ENCODE measurements at places on chromosomes 3 and 15.

- no peaks in the 10 kb centered on the region for H3K36me3 ChIP-seq
- no peak overlapping the region for H3K27ac ChIP-seq
- H3K27me3 ChIP-seq = no peaks in the 10 kb centered on the region
These were observed 24.8 kb downstream of the AADAC start for GRCh38 chr3:151838574-151839312.

DNA sequence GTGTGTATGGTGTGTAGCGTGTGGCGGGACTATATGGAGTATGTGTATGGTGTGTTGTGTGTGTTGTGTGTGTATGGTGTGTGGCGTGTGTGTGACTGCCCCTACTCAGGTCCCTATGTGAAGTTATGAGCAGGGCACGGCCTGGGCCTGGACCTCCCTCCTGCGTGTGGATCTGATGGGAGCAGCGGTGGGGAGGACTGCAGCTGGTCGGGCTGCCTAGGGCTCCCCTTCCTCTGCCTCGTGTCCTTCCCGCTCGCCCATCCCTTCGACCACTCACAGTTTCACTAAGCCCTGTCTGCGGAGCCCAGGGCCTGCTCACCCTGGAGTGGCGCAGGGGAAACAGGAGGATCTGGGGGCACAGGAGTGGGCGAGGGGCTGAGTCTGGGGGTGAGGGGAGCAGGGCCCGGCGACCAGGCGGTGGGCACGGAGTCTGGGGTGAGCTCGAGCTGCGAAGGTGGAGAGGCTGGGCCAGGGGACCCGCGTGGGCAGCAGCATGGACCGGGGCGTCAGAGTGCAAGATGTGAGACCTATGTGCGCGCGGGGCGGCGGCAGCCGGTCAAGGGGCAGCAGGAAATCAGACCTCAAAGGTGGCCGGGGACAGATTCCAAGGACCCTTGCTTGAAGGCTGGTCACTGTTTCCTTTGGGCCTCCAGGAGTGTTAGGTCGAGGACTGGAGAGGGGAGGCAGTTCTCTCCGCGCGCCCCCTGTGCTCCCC lies 26.6 kb downstream of the GABRA5 start:
- no peak overlapping the region for H3K4me3 ChIP-seq
- no peak overlapping the region for H3K27ac ChIP-seq
- DNase-seq = no peak
- H3K36me3 ChIP-seq = peaks cover 7% of the 10 kb centered on the region
- H3K4me1 ChIP-seq = no peaks in the 10 kb centered on the region

DNA sequence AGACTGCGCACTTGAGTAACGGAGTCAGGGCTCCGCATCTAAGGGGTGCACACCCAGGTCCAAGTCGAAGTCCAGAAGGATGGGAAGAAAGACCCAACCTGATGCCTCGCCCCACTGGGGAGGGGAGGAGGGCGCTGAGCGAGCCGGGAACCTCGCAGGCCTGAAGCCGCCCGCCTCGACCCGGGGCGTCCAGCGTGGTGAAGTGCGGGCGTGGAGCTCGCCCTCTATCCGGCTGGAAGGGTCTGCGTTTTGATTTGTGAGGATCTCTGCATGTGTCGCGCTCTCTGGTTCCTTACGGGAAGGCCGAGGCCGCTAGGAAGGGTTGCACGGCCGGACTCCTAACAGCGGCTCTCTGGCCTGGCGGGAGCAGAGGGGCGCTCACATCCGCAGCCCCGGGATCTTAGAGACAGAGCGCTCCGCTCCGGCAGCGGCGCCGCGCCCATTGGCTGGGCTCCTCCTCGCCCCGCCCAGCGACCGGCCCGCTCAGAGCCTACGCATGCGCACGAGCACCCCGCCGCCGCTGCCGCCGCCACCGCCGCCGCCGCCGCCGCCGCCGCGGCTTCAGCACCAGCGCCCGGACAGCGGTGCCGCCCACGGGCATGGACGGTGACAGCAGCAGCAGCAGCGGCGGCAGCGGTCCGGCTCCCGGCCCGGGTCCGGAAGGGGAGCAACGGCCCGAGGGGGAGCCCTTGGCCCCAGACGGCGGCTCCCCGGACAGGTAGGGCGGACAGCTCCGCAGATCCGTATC lies at the start of gene DISP2:
Gene DISP2, plus strand, starts transcription at position 497 of the 748 bp plus-strand sequence. Its CDS starts 103 bp downstream, at position 600.
- no peaks in the 10 kb centered on the region for H3K36me3 ChIP-seq
- H3K4me1 ChIP-seq = peaks cover 13% of the 10 kb centered on the region
- H3K27ac ChIP-seq = peak within 1 kb of the TSS; percentile 47
- peak; percentile 94 for DNase-seq

- H3K36me3 ChIP-seq = no peaks in the 10 kb centered on the region
- peaks cover 64% of the 10 kb centered on the region for H3K27me3 ChIP-seq
- peaks cover 15% of the 10 kb centered on the region for H3K4me1 ChIP-seq
- H3K4me3 ChIP-seq = no peak overlapping the region
- DNase-seq = no peak
These were observed 2.8 kb upstream of the MB21D2 start for GRCh38 chr3:192920411-192920810.

DNA sequence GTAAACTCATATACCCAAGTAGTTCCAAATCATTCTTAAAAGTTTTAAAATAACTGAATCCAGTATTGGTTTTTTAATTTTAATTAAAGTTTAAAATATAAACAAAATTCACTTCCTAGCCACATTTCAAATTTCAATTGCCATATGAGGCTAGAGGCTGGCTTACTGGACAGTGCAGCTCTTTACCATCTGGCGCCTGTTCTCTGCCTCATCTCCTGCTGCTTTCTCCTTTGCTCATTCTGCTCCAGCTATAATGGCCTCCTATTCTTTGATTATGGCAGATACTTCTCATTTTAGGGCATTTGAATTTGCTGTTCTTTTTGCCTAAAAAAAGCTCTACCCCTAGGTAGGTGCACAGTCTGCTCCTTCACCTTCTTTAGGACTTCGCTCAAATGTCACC lies 19.1 kb downstream of the ARMC8 start:
- H3K4me3 ChIP-seq = no peak overlapping the region
- H3K4me1 ChIP-seq = peaks cover 49% of the 10 kb centered on the region
- H3K27ac ChIP-seq = no peak overlapping the region
- peaks cover 3% of the 10 kb centered on the region for H3K36me3 ChIP-seq
- DNase-seq = no peak

DNA sequence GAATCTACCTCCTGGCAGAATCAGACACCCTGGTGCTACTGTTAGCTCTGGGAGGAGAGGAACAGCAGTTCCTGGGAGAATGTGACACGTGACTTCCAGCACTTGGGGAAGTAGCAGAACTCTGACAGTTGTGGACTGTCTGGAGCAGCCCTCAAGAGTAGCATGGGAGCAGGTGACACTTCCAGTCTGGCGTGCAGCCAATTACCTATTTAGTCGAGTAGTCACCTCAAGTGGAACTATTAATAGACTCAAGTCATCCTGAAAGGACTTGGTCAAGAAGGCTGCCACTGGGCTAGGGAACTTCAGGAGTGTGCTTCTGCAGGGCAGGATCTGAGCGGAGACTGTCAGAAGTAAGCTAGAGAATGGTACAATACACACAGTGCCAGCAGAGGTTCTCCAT lies 62.3 kb downstream of the MTHFS start:
- no peak overlapping the region for H3K27ac ChIP-seq
- no peak overlapping the region for H3K4me3 ChIP-seq
- peaks cover 6% of the 10 kb centered on the region for H3K4me1 ChIP-seq
- H3K27me3 ChIP-seq = no peaks in the 10 kb centered on the region

- H3K4me3 ChIP-seq = no peak overlapping the region
- no peak for DNase-seq
- H3K27me3 ChIP-seq = no peaks in the 10 kb centered on the region
- no peak overlapping the region for H3K27ac ChIP-seq
- H3K4me1 ChIP-seq = no peaks in the 10 kb centered on the region
These were observed 41.6 kb upstream of the DUT start for GRCh38 chr15:48289628-48290027.

DNA sequence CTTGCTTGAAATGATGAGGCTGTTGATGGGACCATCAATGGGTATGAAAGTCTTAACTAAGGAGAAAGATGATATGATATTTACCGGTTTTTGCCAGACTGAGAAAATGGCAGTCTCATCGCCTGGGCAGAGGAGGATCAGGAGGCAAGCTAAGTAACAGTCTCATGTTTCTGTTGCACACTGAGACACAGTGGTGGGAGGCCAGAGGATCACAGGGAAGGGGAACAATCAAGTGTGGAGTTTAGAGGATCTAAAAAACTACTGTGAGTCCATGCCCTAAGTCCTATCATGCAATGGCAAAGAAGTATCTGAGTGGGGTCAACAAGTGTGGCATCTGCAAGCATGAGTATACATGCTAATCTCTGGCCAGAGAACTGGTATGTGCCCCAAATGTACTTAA lies 62.2 kb downstream of the SUMF1 start:
- peaks cover 25% of the 10 kb centered on the region for H3K36me3 ChIP-seq
- no peak overlapping the region for H3K4me3 ChIP-seq
- H3K4me1 ChIP-seq = no peaks in the 10 kb centered on the region
- no peak overlapping the region for H3K27ac ChIP-seq
- no peaks in the 10 kb centered on the region for H3K27me3 ChIP-seq

- H3K4me3 ChIP-seq = no peak overlapping the region
- DNase-seq = peak; percentile 36
- peaks cover 4% of the 10 kb centered on the region for H3K27me3 ChIP-seq
- no peaks in the 10 kb centered on the region for H3K36me3 ChIP-seq
These were observed 163.4 kb downstream of the KLF13 start for GRCh38 chr15:31489801-31490646.

- peaks cover 12% of the 10 kb centered on the region for H3K4me1 ChIP-seq
- H3K4me3 ChIP-seq = no peak overlapping the region
- H3K27ac ChIP-seq = no peak overlapping the region
- no peak for DNase-seq
- no peaks in the 10 kb centered on the region for H3K36me3 ChIP-seq
These were observed 140.1 kb downstream of the CHSY1 start for GRCh38 chr15:101111570-101112262.

DNA sequence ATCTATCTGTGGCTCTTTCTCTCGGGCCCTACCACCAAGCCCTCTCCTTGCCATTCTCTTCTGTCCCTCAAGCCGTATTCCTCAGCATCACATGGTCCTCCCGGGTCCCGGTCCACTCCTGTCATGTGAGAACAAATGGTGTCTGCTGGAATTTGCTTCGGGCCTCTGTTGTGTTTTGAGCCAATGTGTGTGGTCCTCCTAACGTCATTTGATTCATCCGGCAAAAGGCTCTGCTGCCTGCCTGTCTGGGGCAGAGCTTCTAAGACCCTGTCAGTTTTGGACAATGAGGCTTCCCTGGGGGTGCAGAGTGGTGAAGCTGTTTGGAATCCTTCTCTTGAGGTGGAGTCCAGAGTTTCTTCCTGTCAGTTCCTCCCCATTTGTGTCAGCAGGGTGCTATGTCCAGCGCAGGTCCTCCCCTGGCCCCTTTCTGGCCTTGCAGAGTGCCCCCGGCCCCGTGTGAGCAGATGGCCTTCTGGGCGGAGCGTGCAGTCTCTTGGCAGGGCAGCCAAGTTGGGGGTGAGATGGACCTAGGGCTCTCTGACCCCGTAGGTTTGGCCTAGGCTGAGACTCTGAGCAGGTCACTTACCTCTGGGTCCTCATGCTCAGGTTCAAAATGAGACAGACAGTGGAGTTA lies 93.6 kb downstream of the APBA2 start:
- no peak overlapping the region for H3K4me3 ChIP-seq
- H3K4me1 ChIP-seq = no peaks in the 10 kb centered on the region
- H3K36me3 ChIP-seq = no peaks in the 10 kb centered on the region

DNA sequence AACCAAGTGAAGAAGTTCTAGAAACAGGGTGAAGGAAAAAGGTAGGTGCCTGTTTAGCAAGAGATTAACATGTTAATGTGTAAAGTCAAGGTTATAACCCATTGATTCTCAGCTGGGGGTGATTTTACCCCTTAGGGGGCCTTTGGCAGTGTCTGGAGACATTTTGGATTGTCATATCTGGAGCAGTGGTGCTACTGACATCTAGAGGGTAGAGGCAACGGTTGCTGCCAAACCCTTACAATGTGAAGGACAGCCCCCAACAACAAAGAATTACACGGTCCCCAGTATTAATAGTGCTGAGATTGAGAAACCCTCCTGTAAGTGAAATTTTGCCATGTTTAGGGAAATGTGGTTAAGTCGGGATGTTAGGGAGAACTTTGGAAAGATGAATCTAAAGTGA lies 74.7 kb downstream of the CRYBG3 start:
- H3K4me1 ChIP-seq = peaks cover 8% of the 10 kb centered on the region
- H3K4me3 ChIP-seq = no peak overlapping the region
- H3K27ac ChIP-seq = no peak overlapping the region

GRCh38 chr15:64542091-64542490 lies 81.7 kb downstream of the ZNF609 start:
- H3K4me3 ChIP-seq = no peak overlapping the region
- no peaks in the 10 kb centered on the region for H3K36me3 ChIP-seq
- no peak overlapping the region for H3K27ac ChIP-seq

GRCh38 chr3:85162905-85163304 lies 204.1 kb downstream of the CADM2 start:
- DNase-seq = no peak
- no peak overlapping the region for H3K27ac ChIP-seq
- no peaks in the 10 kb centered on the region for H3K27me3 ChIP-seq
- H3K4me1 ChIP-seq = no peaks in the 10 kb centered on the region

GRCh38 chr3:38746641-38747040 lies 69.4 kb downstream of the SCN10A start:
- H3K27me3 ChIP-seq = no peaks in the 10 kb centered on the region
- DNase-seq = no peak
- H3K36me3 ChIP-seq = no peaks in the 10 kb centered on the region
- no peak overlapping the region for H3K27ac ChIP-seq
- H3K4me3 ChIP-seq = no peak overlapping the region
- no peaks in the 10 kb centered on the region for H3K4me1 ChIP-seq

- no peaks in the 10 kb centered on the region for H3K4me1 ChIP-seq
- H3K27me3 ChIP-seq = peaks cover 4% of the 10 kb centered on the region
- no peak overlapping the region for H3K27ac ChIP-seq
- H3K36me3 ChIP-seq = no peaks in the 10 kb centered on the region
- DNase-seq = no peak
These were observed 7.7 kb upstream of the KCTD6 start for GRCh38 chr3:58484045-58484721.

- DNase-seq = no peak
- H3K36me3 ChIP-seq = no peaks in the 10 kb centered on the region
- no peaks in the 10 kb centered on the region for H3K27me3 ChIP-seq
- peaks cover 60% of the 10 kb centered on the region for H3K4me1 ChIP-seq
- no peak overlapping the region for H3K27ac ChIP-seq
These were observed 3.4 kb downstream of the FYCO1 start for GRCh38 chr3:45992133-45992729.

DNA sequence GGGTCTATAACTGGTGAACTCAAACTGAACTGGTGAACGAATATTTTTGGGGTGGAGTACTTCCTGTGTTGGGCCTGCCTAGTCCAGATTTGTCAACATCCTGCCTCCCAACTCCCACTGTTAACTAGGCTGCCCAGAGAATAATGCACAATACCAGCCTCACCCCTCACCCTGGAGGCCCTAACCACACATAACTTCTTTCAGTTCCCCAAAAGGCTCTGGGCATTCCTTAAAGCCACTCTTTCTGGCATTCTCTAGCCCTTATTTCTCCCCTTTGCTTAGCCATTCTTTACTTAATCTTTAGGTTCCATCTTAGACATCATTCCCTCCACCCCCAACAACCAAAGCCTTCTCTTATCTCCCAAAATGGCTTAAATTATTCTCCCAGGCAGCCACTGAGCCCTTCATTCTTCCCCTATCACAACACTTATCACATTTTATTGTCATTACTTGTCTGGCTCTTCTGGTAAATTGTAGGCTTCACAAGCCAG lies 9.1 kb upstream of the SEC11A start:
- no peaks in the 10 kb centered on the region for H3K36me3 ChIP-seq
- no peaks in the 10 kb centered on the region for H3K27me3 ChIP-seq
- peak overlapping the region; percentile 79 for H3K27ac ChIP-seq
- peak; percentile 59 for DNase-seq
- peak overlapping the region; percentile 44 for H3K4me3 ChIP-seq

GRCh38 chr3:82586414-82586813 lies 825.0 kb upstream of the GBE1 start:
- H3K27me3 ChIP-seq = no peaks in the 10 kb centered on the region
- H3K4me1 ChIP-seq = no peaks in the 10 kb centered on the region
- H3K27ac ChIP-seq = no peak overlapping the region
- no peak for DNase-seq
- no peaks in the 10 kb centered on the region for H3K36me3 ChIP-seq

Measured in naive B cell (primary cell).